ENCODE measurements at places on chromosomes 6 and 20. TPM values are rescaled to one million over a fixed set of nuclear protein-coding genes. Genes with fewer than 3 reads are reported as not detected.

Gene RAET1L
- not detected for total RNA-seq

Gene APOM
- 0.16 TPM for total RNA-seq

Gene ADGRF5
- 276 TPM for total RNA-seq

Gene ZNF343
- 12.7 TPM for total RNA-seq

Gene C6orf58
- 0.50 TPM for total RNA-seq

Gene RBM39
- total RNA-seq: 244 TPM
